ENCODE measurements at places on chromosomes 7 and 10. TPM values are rescaled to one million over a fixed set of nuclear protein-coding genes. Genes with fewer than 3 reads are reported as not detected.

Gene C7orf33
- not detected for total RNA-seq

Gene GDI2
- 348 TPM for total RNA-seq

Gene TEX36
- total RNA-seq, result not detected

Gene DKK1
- 229 TPM for total RNA-seq

Gene SPDYE11
- total RNA-seq, result not detected

Gene MACC1
- total RNA-seq, result 0.18 TPM

Data from cardiac atrium fibroblast (primary cell).